ENCODE measurements at places on chromosomes 11 and 22. TPM values are rescaled to one million over a fixed set of nuclear protein-coding genes. Genes with fewer than 3 reads are reported as not detected.

The PDGFD gene
- polyA plus RNA-seq: 100 TPM

The SLC22A8 gene
- polyA plus RNA-seq: 0.22 TPM

The ELF5 gene
- polyA plus RNA-seq: not detected

The TXNRD2 gene
- polyA plus RNA-seq: 24.2 TPM

- H3K4me1 ChIP-seq: peaks cover 16% of the 10 kb centered on the region
- no peaks in the 10 kb centered on the region for H3K27me3 ChIP-seq
- H3K36me3 ChIP-seq: no peaks in the 10 kb centered on the region
Measured at GRCh38 chr22:36197065-36197440, 4.6 kb downstream of the APOL4 start.

DNA sequence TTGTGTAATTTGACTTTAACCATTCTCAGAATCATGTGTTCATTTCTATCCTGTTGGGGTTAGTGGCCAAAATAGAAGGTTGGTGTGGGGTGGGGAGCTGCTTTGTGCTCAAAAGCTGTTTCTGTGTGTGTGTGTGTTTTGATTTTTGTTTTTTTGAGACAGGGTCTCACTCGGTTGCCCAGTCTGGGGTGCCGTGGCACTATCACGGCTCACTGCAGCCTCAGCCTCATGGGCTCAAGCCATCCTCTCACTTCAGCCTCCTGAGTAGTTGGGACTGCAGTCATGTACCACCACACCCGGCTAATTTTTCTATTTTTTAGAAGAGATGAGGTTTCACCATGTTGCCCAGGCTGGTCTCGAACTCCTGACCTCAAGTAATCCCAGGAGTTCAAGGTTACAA is 18.1 kb upstream of the AIFM3 start:
- DNase-seq: no peak
- peaks cover 21% of the 10 kb centered on the region for H3K4me1 ChIP-seq
- peaks cover 31% of the 10 kb centered on the region for H3K36me3 ChIP-seq
- H3K27ac ChIP-seq: no peak overlapping the region
- no peak overlapping the region for H3K4me3 ChIP-seq

DNA sequence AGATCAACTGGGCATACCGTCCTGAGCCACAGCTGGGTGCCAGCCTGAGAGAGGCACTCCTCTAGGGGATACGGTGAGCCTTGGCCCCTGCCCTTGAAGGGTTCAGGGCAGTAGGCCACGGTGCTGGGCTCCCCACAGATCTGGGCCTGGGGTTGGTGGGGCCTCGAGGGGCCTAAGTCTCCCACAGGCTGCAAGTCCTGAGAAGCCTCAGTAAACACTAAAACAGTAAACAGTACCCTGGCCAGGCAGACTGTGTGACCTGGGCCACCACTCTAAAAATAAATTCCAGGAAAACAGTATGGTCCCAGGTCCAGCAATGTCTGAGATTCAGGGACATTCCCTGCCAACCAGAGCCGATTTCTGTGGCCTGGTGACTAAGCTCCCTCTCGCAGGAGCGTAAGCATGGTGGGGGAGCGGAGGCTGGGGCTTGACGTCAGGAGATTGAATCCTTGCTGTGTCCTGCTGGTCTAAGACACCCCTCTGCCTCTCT is 2.3 kb upstream of the RHOD start:
- no peak overlapping the region for H3K4me3 ChIP-seq
- H3K36me3 ChIP-seq: no peaks in the 10 kb centered on the region
- peak overlapping the region; percentile 42 for H3K27ac ChIP-seq
- peaks cover 26% of the 10 kb centered on the region for H3K4me1 ChIP-seq
- DNase-seq: no peak

DNA sequence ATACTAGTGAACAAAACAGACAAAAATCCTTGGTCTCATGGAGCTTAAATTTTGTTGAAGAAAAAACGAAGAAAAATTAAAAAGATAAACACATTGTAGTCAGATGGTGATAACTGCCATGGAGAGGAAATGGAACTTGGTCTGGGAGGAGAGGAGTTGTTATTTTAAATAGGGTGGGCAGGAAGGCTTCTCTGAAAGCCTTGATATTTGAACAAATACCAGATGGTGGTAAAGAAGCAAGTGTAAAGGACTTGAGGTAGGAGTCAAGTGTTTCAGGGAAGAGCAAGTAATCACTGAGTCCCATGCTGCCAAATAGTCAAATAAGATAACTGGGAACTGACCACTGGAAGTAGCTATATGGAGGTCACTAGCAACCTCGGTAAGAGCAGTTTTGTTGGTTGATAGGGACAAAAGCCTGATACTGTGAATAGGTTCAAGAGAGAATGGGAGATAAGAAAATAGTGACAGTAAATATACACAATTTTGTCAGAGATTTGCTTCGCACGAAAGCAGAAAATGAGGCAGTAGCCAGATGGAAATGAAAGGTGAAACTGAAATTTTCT is 55.1 kb downstream of the SESN3 start:
- peaks cover 53% of the 10 kb centered on the region for H3K36me3 ChIP-seq
- H3K4me1 ChIP-seq: peaks cover 9% of the 10 kb centered on the region
- no peak for DNase-seq
- no peak overlapping the region for H3K4me3 ChIP-seq
- H3K27me3 ChIP-seq: no peaks in the 10 kb centered on the region
